CD4-positive, alpha-beta T cell treated with Interleukin-15 for 4 hours (primary cell): ENCODE measurements at places on chromosomes 6 and 20.

GRCh38 chr6:2732503-2733089, 18.1 kb downstream of the MYLK4 start:
- no peak for DNase-seq

- no peak for DNase-seq
Observed at GRCh38 chr6:17452096-17452495, 58.7 kb downstream of the CAP2 start.

GRCh38 chr6:5481750-5482149, 220.4 kb downstream of the FARS2 start:
- DNase-seq = no peak

DNA sequence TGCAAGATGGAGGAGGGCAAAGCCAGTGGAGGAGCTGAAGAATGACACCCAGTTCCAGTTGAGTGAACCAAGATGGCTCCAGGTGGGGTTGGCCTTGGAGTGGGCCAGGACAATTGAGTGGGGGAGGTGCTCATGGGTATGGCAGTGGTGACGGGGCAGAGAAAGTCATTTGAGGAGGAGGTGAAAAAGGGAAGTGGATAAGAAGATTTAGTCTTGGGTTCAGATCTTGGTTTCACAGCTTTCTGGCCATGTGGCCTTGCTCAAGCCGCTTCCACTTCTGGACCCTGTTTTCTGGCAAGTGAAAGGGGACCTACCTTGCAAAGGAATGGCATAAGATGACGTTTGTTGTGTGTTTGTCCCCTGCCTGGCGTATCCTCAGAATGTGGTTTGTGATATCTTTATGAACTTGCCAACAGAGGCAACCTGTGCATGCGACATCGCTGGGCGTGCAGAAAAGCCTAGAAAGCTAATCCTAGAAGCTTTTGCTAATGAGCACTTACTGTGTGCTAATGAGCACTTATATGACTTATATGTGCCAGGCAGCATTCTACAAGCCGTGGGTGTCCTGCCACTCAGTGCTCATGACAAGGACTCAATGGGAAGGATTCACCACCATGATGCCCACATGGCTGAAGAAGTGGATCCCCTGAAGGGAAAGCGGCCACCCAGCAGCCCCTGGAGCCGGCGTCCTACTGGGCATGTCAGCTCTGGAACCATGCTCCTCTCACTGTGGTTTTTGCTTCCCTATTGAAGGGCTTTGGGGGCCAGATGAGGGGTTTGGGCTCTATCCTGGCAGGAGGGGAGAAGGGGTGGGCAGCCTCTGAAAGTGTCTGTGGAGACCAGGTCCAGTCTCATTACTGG, 23.6 kb upstream of the STX16 start:
- DNase-seq = no peak

GRCh38 chr6:3001773-3002293, 2.1 kb downstream of the NQO2 start:
- peak; percentile 69 for DNase-seq

DNA sequence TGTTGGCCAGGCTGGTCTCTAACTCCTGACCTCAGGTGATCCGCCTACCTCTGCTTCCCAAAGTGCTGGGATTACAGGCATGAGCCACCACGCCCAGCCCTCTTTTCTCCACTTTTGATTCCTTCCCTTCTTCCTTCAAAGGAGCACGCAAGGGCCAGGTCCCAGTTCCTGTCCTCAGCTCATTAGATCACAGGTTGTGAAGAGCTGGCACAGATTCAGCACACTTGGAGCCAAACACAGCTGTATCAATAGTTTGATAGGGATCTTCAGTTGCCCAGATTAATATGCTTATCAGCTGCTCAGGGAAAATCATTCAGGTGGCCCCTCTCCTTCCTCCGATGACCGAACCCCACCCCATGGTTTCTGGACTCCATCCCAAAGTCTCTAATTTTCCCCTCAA, 14.4 kb upstream of the SLC22A23 start:
- DNase-seq = no peak

DNA sequence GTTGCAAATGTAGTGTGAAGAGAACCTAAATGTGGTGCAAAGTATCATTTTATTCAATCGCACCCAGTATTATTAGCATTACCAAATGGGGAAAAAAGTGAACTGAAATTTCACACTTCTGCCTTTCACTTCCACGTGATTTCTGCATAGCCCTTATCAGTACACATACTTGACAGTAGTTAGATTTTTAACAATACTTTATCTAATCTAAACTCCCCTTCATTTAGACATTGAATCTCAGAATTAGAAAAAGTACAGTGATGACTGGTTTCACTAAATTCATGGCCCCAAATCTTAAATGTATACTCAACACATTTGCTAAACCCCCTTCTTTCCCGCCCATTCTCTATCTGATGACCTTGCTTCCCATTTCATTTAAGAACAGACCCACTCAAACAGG, 14.3 kb downstream of the STX7 start:
- DNase-seq = no peak

GRCh38 chr20:39433466-39433865, 471.3 kb downstream of the DHX35 start:
- DNase-seq = no peak

DNA sequence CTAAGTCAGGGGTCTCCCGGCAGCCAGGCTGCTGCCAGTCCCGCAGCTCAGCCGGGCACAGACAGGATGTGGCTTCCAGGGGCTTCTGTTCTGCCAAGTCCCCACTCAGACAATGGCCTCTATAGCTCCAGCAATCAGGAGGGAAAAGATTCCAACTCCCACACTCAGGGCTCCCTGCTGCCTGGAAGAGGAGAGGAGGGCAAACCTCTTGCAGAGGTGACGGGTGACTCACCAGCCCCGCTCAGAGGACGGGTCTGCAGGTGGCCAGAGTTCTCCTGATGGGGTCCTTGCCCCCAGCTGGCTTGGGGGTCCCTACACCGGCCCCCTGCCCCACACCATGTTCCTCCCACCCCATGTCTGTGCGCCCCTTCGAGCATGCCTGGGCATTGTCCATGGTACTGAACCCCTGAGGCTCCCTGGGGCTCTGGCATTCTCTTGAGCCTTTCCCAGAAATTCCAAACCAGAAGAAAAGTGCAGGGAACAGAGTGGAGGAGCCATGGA, 32.6 kb downstream of the NTSR1 start:
- no peak for DNase-seq

DNA sequence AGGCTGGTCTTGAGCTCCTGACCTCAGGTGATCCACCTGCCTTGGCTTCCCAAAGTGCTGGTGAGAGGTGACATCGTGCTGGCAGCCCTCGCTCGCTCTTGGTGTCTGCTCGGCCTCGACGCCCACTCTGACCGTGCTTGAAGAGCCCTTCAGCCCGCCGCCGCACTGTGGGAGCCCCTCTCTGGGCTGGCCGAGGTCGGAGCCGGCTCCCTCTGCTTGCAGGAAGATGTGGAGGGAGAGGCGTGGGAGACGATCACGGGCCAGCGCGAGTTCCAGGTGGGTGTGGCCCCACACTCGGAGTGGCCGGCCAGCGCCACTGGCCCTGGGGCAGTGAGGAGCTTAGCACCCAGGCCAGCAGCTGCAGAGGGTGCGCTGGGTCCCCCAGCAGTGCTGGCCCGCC, 48.1 kb downstream of the ZBTB9 start:
- no peak for DNase-seq

GRCh38 chr6:114087496-114087895, 116.5 kb upstream of the HDAC2 start:
- DNase-seq = no peak

- no peak for DNase-seq
Observed at GRCh38 chr20:56934888-56935287, 305.8 kb downstream of the TFAP2C start.

DNA sequence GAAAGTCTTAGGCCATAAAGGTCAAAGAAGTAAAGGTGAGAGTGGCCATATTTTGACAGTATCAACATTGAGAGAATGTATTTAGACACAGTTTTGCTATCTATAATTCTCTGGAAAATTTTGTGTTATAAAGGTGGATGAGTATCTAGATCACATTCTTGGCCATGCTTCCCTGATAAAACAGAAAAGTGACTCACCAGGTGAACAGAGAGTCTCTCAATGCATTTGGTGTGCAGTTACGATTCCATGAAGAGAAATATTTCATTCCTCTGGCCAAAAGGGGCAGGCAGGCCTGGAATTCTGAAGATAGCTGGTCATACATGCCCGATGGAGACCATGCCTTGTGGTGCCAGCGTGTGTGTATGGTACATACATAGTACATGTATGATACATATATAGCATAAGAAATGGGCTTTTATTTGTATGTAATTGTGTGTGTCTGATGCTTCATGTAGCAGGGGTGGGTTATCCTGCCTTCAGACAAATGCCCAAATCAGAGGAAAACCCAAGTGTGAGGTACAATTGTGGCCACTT, 164.0 kb downstream of the SOBP start:
- DNase-seq = no peak

- no peak for DNase-seq
Observed at GRCh38 chr20:34017610-34018009, 23.9 kb downstream of the RALY start.

- DNase-seq = no peak
Observed at GRCh38 chr6:121858310-121858709, 422.9 kb downstream of the GJA1 start.

GRCh38 chr6:7649037-7649810, 59.2 kb downstream of the SNRNP48 start:
- no peak for DNase-seq

- DNase-seq = no peak
Observed at GRCh38 chr6:89118931-89119330, 1.1 kb upstream of the SRSF12 start.
